ENCODE measurements at places on chromosomes 2 and 18. TPM values are rescaled to one million over a fixed set of nuclear protein-coding genes. Genes with fewer than 3 reads are reported as not detected.

- DNase-seq: no peak
Measured at GRCh38 chr2:218711550-218711929, 905 bp downstream of the TTLL4 start.

- no peak for DNase-seq
Measured at GRCh38 chr2:43379494-43379893, 153.1 kb upstream of the ZFP36L2 start.

- peak; percentile 5 for DNase-seq
Measured at GRCh38 chr2:136378712-136379595, 261.0 kb upstream of the CXCR4 start.

GRCh38 chr2:72041638-72042111, 106.0 kb downstream of the CYP26B1 start:
- DNase-seq: no peak

- peak; percentile 9 for DNase-seq
Measured at GRCh38 chr18:48292229-48292628, 117.0 kb downstream of the ZBTB7C start.

- DNase-seq: no peak
Measured at GRCh38 chr2:74849228-74849892, 15.4 kb downstream of the HK2 start.

DNA sequence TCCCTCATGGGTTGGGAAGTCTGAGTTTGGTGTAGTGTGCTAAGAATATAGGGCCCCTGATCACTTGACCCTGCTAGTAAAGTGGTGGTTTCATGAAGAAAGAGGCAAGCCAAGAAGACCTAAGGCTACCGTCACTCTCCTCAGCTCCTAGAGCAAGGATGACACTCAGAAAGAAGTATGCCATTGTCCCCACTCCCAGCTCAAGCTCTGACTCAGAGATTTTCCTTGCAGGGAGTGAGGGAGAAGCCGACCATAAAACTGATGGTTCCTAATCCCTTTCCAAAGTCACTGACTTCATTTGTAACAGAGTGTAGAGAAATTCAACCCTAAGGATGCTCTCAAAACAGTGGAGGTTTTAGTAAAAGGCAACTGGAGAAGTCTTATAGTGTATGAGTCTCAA, 80.9 kb downstream of the ICA1L start:
- no peak for DNase-seq

GRCh38 chr2:64223055-64223454, 78.8 kb upstream of the PELI1 start:
- DNase-seq: no peak

DNA sequence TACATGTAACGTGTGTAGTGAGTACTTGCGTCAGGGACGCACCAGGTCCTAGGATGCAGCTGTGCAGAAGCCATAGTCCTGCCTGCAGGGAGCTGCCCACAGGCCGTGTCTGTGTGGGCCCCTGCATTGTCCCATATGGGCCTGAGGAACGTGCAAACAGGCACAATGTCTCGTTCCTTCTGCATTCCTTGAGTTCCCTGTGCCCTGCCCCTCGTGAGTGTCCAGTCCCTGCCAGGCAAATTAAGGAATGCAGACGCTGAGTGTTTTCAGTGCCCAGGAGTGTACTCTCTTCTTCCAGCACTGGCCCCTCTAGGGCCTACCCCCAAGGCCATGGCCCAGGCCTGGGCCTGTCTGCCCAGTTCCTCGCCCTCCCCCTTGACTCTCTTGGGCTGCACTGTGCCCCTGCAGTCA, 61.8 kb downstream of the FAM168B start:
- DNase-seq: no peak

DNA sequence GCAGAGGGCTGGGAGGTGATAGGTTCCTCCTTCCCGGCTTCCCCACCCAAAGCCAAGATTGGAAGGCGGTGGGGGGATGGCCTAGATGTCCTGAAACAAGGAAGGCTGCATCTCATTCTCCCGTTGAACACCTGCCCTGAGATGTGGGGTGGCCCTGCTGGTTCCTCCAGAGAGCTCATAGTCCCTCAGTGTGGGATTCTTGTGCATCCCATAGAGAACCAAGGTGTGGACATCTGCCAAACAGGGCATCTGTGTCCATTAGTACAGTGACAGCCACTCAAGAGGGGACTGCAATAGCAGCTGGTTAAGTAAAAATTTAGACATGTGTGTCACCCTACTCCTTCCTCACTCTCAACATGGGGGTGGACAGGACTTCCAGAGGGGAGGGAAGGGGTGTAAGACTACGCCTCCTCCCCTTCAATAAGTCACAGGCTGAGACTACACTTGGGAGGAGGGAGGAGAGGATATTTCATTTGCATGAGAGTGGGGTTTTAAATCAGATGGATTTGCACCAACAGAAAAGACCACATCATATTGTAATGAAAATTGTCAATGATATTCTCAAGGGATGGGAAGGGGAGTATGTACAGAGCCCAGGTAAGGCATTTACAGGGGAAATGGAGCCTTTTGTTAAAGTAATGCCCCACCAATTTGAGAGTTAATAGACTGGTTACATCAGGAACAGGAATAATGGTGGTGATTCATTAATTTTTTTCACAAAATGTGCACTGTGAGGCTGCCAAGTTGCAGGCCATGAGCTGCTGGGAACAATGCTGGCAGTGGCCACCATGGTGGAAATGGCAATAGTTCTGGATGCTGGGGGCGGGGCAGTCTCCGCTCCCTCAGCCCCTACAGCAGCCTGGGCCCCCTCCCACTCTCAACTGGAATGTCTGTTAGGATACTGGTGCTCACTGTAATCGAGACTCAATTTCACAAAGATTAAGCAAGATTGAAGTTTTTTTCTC, 80.6 kb downstream of the TEX51 start:
- DNase-seq: no peak

GRCh38 chr2:133705287-133705686, 137.0 kb upstream of the NCKAP5 start:
- no peak for DNase-seq

GRCh38 chr18:10565835-10566234, 40.0 kb downstream of the NAPG start:
- DNase-seq: peak; percentile 23

DNA sequence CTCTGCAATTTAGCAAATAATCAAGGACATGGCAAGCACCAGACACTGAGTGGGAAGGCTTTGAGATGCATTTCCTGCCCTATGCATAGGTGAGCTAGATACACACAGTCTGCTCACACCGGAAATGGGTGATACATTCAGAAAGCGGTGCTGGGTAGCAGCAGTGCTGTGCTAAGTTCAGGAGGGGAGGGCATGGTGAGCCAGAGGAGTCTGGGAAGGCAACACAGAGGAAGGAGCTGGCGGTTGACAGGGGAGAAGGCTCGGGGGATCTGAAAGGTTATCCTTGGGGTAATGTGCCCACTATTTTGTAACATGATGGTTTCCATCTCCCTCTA, 57.4 kb upstream of the EPAS1 start:
- DNase-seq: no peak

GRCh38 chr2:240650254-240650965, 25.1 kb downstream of the GPR35 start:
- no peak for DNase-seq

DNA sequence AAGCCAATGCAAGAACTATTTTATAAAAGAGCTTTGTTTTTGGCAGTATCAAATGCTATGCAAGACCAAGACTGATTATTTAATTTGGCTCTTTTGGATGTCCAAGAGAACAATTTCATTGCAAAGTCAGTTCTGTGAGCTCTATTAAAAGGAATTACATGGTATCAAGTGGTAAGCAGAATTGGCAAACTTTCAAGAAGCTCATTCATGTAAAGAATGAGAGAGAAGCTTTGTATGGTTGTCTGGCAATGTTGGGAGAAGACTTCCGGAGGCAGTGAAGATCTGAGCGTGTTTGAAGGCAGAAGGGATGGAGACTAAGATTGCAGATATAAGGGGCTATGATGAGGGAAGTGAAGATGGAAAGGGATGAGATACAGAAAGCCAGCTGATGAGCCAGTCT, 49.6 kb downstream of the CPS1 start:
- no peak for DNase-seq

GRCh38 chr2:161312996-161313395, 4.8 kb downstream of the PSMD14 start:
- peak; percentile 44 for DNase-seq

GRCh38 chr2:109466674-109467575, 146.8 kb downstream of the SEPTIN10 start:
- peak; percentile 88 for DNase-seq

- DNase-seq: no peak
Measured at GRCh38 chr2:172223601-172224054, 120.9 kb upstream of the DLX2 start.

Gene ZNF892
- total RNA-seq: 4.6 TPM

Gene SYT4
- total RNA-seq: not detected

Gene EML6
- 0.34 TPM for total RNA-seq

Gene TDRD15
- total RNA-seq: not detected

Gene KIAA2012
- not detected for total RNA-seq

Gene ZBTB7C
- total RNA-seq: 0.17 TPM

Gene ZBTB14
- 11.7 TPM for total RNA-seq

Gene CNGA3
- total RNA-seq: 0.58 TPM

Gene IFIH1
- total RNA-seq: 2.6 TPM

Gene KCNE4
- total RNA-seq: 4.0 TPM

Gene PTPRN
- total RNA-seq: 1.5 TPM

Gene LBX2
- 1.2 TPM for total RNA-seq

Gene UGT1A3
- total RNA-seq: not detected

Gene ITGB6
- total RNA-seq: 11.6 TPM
